Myocyte (in vitro differentiated cells): ENCODE measurements at places on chromosomes 7 and 10. TPM values are rescaled to one million over a fixed set of nuclear protein-coding genes. Genes with fewer than 3 reads are reported as not detected.

Gene RBP3
- not detected in 2 replicates for total RNA-seq

Gene INMT
- 3.7 and 5.4 TPM in 2 replicates for total RNA-seq

Gene HIBADH
- total RNA-seq: 90.2 and 92.0 TPM in 2 replicates

Gene USP54
- 79.9 and 88.8 TPM in 2 replicates for total RNA-seq

Gene TSPAN12
- total RNA-seq: 6.1 and 13.8 TPM in 2 replicates

Gene INA
- total RNA-seq: not detected in 2 replicates

Gene HDAC9
- 21.0 and 136 TPM in 2 replicates for total RNA-seq

Gene WDR86
- total RNA-seq: 0.42 TPM in 1 of 2 replicates, not detected in the other

Gene CH25H
- total RNA-seq: 0.36 and 1.0 TPM in 2 replicates

Gene AKR1E2
- not detected in 2 replicates for total RNA-seq

Gene AUTS2
- 4.4 and 6.6 TPM in 2 replicates for total RNA-seq

Gene MBL2
- not detected in 2 replicates for total RNA-seq

Gene NEUROG3
- 0.27 TPM in 1 of 2 replicates, not detected in the other for total RNA-seq

Gene SLC16A12
- total RNA-seq: 0.16 and 0.24 TPM in 2 replicates

Gene OPALIN
- not detected in 2 replicates for total RNA-seq

Gene TBXAS1
- total RNA-seq: 0.21 and 0.32 TPM in 2 replicates

Gene GPC2
- 60.4 and 65.3 TPM in 2 replicates for total RNA-seq

Gene SPRN
- total RNA-seq: 0.05 and 0.08 TPM in 2 replicates

Gene SFRP5
- 0.91 and 1.4 TPM in 2 replicates for total RNA-seq

Gene TUBB8
- total RNA-seq: not detected in 2 replicates

Gene BICC1
- 10.3 and 10.6 TPM in 2 replicates for total RNA-seq

Gene IL6
- 0.56 TPM in 1 of 2 replicates, not detected in the other for total RNA-seq

Gene C10orf53
- total RNA-seq: not detected in 2 replicates

Gene INPP5A
- total RNA-seq: 15.8 and 48.6 TPM in 2 replicates

Gene ASB10
- total RNA-seq: 0.99 TPM in 1 of 2 replicates, not detected in the other

Gene SLC26A5
- total RNA-seq: not detected in 2 replicates
